Vagina (tissue), 2 donors: ENCODE measurements at places on chromosomes 16 and 17.

- no peak for DNase-seq
Measured at GRCh38 chr17:2975469-2975958, 87.9 kb downstream of the OR1D5 start.

DNA sequence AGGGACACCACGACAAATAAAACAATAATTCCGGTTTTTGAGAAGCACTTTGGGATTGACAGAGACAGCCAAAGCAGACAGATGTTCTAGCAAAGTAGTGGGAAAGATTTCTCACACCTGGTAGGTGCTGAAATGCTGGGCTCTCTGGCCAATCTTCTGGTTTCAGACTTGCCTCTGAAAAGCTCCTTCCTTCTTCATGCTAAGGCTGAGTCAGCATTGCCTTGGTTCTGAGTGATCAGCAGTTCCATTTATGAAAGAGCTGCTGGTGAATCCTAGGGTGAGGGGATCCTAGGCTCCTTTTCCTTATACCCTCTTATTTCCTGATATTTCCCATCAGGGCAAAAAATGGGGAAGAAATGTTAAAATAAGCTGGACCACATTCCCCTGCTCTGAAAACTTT, 268.7 kb upstream of the SALL1 start:
- no peak for DNase-seq

- DNase-seq = no peak
Measured at GRCh38 chr17:45976755-45977505, 22.1 kb upstream of the STH start.

GRCh38 chr16:7124242-7124641, 208.4 kb upstream of the RBFOX1 start:
- no peak for DNase-seq

DNA sequence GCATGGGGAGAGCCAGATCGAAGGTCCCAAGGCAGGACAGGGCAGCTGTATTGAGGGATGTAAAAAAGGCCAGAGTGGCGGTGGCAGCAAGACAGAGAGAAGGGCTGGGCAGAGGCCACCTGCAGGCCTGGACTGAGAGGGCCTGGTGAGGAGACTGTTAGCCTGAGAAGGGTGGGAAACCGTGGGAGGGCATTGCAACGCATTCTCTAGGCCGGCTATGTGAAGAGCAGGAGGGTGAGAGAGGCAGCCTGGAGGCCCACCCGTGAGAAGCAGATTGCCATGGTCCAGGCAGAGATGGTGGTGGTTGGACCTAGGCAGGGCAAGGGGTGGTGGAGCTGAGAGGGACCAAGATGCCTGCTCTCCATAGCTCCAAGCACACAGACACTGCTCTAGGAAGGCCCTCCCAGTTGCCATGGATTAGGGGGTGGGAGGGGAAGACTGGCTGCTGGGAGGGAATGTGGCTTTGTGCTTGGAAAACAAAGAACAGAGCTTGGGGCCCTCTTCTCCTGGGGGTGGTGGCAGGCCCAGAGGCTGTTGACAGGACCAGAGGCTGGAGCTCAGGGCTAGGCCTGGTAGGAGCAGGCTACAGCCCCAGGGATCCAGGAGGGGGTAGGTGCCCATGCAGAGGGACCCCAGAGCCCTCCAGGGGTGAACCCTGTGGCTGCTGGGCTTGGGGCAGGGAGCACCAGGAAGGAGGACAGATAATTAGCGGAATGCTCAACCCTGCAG, 12.4 kb upstream of the TCAP start:
- DNase-seq = no peak

DNA sequence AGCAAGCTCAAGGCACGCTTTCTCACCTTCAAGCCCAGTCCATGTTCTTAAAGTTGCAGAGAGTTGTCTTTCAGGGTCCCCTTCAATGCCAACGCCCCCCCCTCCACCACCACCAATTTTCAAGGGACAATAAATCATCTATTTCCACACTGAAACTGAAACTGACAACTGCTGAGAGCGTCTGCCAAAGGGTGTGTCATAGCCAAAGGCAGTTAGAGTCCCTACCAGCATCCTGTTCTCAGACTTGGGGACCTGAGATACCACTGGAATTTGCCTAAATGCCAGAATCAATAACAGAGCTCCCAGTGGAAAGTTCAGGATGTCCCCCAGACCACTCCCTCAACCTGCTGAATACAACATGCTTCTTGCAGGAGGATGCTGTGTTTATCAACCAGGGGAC, 133.2 kb upstream of the SOX9 start:
- no peak for DNase-seq

- no peak for DNase-seq
Measured at GRCh38 chr17:81039096-81039495, 4.1 kb downstream of the BAIAP2 start.

DNA sequence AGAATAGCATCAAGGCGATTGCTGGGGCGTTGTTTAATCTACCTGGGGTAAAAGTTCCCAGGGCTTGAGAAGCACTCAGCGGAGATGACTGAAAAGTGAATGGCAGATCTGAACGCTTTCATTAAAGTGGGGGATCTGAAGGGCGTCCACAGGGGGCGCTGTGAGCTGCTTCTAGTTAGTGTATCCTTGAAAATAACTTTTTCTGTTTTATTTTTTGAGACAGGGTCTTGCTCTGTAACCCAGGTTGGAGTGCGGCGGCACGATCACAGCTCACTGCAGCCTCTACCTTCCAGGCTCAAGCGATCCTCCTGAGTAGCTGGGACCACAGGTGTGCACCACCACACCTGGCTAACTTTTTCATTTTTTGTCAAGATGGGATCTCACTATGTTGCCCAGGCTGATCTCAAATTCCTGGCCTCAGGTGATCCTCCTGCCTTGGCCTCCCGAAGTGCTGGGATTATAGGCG, 360.4 kb downstream of the SEC14L1 start:
- DNase-seq = no peak

GRCh38 chr16:82788225-82788624, 161.5 kb downstream of the CDH13 start:
- DNase-seq = no peak

GRCh38 chr16:78816499-78817195, 717.2 kb downstream of the WWOX start:
- no peak for DNase-seq

DNA sequence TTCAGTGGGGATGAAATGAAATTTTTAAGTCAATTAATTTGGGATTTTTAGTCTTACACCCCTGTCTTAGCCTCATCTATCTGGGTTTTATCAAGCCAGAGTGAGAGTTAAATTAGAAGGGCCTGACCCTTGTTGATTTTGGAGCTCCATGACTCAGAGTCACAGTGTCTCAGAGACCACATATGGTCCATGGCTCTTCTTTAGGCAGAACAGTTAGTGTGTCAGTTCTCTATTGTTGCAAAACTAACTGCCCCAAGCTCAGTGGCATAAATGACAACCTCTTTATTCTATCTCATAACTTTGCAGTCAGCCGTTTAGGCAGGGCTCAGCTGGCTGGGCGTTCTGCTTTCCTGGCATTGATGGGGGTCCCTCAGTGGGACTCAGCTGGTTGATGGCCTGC, 44.7 kb downstream of the IRF8 start:
- no peak for DNase-seq

GRCh38 chr17:33389504-33390135, 96.5 kb upstream of the ASIC2 start:
- DNase-seq = no peak

DNA sequence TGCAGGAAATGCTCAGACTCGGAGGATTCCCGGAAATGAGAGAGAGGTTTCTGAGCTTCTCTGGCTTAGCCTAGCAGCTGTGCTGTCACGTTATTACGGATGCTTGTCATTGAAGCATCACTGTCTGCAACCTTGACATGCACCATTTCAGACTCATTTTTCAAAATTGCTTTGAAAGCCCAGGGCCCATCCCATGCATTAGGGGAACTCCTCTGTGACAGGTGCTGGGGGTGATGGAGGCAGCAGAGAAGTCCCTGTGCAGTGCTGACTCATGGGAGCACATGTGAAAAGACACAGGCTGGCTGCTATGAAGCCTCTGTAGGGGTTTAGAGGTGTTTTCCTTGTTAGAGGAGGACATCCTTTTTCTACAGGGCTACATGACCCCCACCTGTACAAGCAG, 214.0 kb upstream of the MPHOSPH6 start:
- no peak for DNase-seq

- no peak for DNase-seq
Measured at GRCh38 chr16:84084570-84085270, 32.0 kb downstream of the MBTPS1 start.

DNA sequence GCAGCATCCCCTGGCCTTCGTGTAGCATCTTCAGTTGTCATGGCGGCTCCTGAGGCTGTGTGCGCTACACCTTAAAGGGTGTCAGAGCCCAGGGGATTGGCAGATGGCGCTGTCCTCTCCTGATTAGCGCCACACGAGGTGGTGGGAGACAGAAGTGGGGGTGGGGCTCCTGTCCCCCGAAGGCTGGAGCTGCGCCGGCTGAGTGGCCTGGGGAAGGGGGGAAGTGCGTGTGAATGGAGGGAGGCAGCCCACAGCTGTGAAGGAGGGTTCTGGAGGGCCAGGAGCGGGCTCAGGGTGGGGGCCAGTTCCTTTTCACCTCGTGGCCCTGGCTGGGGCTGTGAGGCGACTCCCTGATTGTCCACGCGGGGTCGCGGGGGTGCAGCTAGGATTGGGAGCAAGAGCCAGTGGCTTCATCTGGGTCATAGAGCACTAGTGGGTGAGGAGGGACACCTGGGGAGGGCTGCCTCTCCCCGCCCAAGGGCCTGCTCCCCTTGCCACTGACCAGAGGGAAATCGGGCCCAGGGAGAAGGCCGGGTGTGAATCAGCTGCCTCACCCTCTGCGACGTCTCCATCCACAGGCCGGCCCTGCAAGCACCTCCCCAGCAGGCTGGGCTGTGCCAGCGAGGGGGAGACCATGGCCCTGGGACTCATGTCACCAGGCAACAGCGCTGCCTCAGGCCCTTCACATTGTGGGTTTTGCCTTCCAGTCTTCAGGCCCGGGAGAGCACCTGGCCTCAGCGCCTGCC, 14.1 kb downstream of the BAHCC1 start:
- DNase-seq = no peak

- DNase-seq = no peak
Measured at GRCh38 chr17:63445571-63445953, 544 bp downstream of the CYB561 start.

GRCh38 chr16:16867973-16868372, 489.0 kb downstream of the NPIPA7 start:
- no peak for DNase-seq
